Activated CD4-positive, CD25-positive, alpha-beta regulatory T cell (primary cell): ENCODE measurements at places on chromosomes 6 and 20.

DNA sequence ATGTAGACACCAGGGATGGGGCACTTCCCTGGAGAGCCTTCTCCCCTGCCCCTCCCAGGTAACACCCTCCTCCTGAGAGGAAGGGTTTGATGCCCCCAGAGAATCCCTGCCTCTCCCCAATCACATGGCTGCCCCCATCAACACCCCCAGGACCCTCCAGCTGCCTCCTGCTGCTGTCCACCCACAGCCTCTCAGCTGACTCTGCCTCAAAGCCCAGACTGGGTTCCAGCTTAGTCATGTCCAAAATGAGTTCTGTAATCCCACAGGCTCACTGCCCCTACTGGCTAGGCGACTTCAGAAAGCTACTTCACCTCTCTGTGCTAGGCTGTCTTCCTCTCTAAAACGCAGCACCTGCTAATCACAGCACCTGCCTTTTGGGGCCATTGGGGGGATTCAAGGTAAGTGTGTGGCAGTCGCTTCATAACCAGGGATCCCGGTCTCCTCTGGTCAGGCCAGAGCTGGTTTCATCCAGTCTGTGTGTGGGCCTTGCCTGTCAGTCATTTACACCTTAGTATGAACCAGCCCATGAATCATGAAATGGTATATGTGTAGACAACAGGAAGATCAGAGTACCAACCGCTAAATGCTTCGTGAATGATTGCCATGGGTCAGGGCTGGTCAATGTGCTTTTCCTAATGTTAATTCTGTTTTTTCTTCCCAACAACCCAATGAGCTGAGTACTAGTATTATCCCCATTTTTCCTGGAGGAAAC, 40.4 kb downstream of the TFEB start:
- no peak for DNase-seq

- no peak for DNase-seq
Measured at GRCh38 chr6:31446481-31446880, 43.1 kb downstream of the MICA start.

DNA sequence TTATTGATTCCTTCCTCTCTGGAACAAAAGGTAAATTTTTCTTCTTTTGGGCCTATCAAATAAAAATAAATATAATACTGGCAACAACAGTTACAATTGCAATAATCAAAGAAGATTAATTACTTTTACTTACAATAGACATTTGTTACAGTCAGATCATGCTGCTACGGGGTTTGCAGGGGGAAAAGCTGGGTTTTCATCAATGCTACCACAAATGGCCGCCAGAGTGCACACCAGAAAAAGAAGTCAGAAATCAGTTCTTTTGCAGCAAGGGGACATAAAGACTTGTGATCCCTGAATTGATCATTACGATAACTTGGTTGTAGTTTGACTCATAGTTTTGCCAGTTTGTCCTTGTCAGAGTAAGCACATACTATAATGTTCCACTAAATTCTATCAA, 714.5 kb upstream of the EYS start:
- no peak for DNase-seq

GRCh38 chr20:10307359-10307735, 88.7 kb downstream of the SNAP25 start:
- no peak for DNase-seq

- DNase-seq, result no peak
Measured at GRCh38 chr20:12411246-12411940, 493.7 kb downstream of the BTBD3 start.

DNA sequence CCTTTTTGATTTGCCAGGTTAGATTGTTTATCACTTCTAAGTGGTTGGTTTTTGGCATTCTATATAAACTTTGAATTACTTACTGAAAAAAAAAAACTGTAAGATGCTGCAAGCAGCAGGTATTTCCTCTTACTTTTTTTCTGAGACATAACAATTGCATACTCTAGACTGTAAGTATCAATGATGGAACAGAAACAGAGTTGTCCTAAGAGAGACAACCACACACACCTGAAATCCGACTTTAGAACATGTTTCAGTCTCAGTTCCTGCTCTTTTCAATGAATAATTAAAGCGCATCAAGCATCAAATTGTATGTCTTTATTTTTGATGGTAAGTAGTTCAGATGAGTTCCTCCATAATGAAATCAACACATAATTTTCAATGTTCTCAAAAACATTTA, 105.3 kb upstream of the KHDRBS2 start:
- DNase-seq, result no peak

- DNase-seq, result no peak
Measured at GRCh38 chr6:106488494-106489370, 128.2 kb downstream of the CRYBG1 start.

GRCh38 chr6:18392346-18392877, 5.3 kb downstream of the RNF144B start:
- DNase-seq, result no peak

DNA sequence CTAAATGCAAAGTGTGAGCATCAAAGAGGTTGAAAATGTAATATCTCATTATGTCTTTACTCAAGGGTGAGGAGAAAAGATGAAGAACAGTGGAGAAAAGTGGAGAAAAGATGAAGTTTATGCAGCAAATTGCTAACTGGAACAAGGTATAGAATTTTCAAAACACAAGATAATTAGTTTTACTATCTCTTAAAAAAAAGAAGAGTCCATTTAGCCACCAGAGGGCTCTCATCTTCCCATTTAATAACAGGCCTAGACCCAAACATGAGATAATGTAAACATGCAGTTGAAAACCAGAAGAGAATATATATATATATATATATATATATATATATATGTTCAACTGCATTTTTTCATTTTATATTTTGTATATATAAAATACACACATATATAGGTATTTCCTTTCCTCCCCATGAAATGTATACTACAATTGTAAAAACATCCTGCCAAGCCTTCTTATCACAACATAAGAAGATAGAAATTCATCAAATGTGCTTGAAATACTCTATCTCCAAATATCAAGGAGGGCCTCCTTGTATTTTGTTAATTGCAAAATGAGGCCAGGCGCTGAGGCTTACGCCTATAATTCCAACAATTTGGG, 78.4 kb downstream of the ADTRP start:
- DNase-seq, result no peak

DNA sequence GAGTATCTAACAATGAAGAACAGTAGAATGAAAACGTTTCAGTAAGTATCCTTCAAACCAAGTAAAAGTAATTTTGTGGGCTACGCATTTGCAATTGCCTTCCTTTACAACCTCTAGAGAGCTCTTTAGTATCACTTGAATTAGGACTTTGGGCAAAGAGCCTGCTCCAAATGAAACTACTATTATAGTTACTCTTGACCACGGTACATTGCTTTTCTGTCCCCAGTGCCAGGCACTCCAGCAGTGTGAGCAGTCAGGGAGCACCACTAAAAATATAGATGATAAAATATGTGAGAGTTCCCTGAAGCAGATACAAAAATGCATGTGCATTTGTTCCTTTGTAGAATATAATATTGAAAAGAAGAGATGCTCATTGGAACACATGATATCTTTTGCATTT, 450.1 kb upstream of the MANEA start:
- no peak for DNase-seq

- DNase-seq, result no peak
Measured at GRCh38 chr20:4516876-4517275, 204.8 kb upstream of the PRND start.

DNA sequence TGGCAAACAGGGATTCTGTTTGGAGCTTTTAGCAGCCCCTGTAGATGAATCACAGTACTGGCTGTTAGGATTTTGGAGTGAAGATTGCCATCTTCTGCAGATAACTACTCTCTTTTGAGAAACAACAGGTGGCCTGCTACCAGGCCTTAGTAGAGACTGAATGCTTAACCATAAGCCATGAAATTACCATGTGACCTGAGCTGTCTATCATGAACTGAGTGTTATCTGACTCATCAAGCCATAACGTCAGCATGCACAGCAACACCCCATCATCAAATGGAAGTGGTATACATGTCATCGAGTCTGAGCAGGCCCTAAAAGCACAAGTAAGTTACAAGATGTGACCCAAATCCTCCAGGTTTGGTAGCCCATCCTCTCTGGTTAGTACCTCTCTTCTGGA, 132.6 kb downstream of the GPR63 start:
- DNase-seq, result no peak
